ENCODE measurements at places on chromosomes 4 and X. TPM values are rescaled to one million over a fixed set of nuclear protein-coding genes. Genes with fewer than 3 reads are reported as not detected.

DNA sequence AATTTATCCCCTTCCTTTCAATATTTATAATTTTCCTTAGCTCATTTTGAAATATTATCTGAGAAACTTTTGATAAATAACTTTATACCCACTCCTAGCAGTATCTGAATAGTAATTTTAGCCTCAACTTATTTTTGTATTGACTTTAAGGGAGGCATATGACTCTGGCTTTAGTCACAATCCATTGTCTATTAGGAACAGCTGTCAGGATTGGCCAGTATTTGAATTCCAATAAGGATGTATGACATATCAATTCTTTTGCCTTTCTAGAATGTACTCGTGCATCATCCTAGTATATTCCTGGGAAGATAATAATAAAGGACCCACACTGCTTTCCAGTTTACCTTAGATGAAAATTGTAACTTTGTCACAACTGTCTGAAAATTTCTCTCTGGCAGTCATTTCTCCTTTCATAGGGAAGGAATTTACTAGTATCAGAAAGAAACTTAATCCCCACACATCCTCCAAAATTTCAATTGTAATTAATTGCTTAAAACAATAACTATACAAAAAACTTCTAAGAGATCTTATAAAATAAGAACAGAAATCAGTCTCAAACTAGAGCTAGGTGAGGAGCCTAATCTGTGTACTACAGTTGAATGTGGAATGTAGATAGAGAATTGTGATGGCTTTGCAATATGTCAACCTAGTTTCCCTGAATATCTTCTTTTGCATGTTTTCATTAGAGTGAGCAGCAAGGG lies 121.0 kb upstream of the EPHA5 start:
- no peaks in the 10 kb centered on the region for H3K36me3 ChIP-seq
- no peak for DNase-seq
- no peaks in the 10 kb centered on the region for H3K4me1 ChIP-seq
- no peak overlapping the region for H3K4me3 ChIP-seq
- no peak overlapping the region for H3K27ac ChIP-seq

DNA sequence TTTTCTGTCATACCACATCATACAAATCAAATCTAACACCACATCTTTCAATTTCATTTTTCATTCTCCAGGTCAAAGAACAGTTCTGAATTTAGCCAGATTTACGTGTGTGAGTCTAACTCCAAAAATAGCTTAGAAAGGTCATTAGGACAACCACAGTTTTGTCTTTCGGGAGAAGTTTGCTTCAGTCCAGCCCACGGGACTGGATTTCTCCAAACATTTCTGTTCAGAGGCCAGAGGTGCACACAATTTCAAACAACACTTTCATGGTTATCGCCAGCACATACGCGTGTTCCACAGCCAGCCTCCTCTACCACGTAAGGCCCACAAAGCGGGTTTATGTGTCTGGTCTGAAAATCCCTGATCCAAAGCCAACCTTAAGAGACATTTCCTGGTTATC lies 65.9 kb downstream of the VEGFC start:
- no peak for DNase-seq
- no peaks in the 10 kb centered on the region for H3K4me1 ChIP-seq

- H3K4me3 ChIP-seq = no peak overlapping the region
- H3K27ac ChIP-seq = no peak overlapping the region
- no peaks in the 10 kb centered on the region for H3K36me3 ChIP-seq
- no peaks in the 10 kb centered on the region for H3K4me1 ChIP-seq
Observed at GRCh38 chr4:173934933-173935620, 348.4 kb downstream of the FBXO8 start.

DNA sequence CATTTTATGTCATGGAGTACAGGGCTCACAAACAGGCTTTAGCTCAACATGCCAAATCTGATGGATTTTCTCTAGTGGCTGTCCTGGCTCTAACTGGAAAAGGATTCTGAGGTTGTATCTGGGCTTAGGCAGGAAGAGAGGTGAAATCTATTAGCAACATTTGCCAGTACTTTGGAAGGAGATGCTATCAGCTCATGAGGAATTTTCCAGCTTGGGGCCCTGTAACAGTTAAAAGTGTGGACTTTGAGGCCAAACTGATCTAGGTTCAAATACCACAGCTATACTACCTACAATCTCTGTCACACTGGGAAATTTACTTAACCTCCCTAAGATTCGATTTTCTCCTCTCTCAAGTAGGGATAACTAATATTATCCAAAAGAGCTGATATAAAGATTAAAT lies 119.0 kb upstream of the HCCS start:
- no peaks in the 10 kb centered on the region for H3K27me3 ChIP-seq
- no peak overlapping the region for H3K4me3 ChIP-seq
- no peak overlapping the region for H3K27ac ChIP-seq
- no peaks in the 10 kb centered on the region for H3K36me3 ChIP-seq
- H3K4me1 ChIP-seq = no peaks in the 10 kb centered on the region

DNA sequence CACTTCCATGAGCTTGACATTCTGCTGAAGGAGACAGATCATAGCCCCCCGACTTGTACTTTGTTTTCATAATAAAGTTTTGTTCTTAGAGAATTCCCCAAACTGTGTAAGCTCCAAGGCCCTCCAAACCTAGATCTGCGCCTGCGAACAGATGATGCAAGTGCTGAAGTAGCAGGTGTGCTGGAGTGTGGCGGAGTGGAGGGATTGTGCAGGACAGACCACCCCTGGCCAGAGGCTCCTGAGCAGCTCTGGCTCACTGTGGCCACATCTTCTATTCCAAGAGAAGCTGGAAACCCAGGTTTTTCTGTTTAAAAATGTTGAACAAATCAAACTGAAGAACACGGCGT lies 46.4 kb downstream of the TBC1D14 start:
- peaks cover 32% of the 10 kb centered on the region for H3K4me1 ChIP-seq
- H3K4me3 ChIP-seq = no peak overlapping the region
- no peaks in the 10 kb centered on the region for H3K27me3 ChIP-seq
- H3K27ac ChIP-seq = no peak overlapping the region
- no peak for DNase-seq
- peaks cover 3% of the 10 kb centered on the region for H3K36me3 ChIP-seq

Gene BRS3
- 0.05 TPM for total RNA-seq
